ENCODE measurements at places on chromosomes 16 and 17.

GRCh38 chr17:17729620-17730249 lies 48.5 kb downstream of the RAI1 start:
- peak; percentile 76 for DNase-seq

- DNase-seq: peak; percentile 78
These were observed 7.6 kb downstream of the EPX start for GRCh38 chr17:58200024-58200633.

GRCh38 chr16:85718682-85719081 lies 29.9 kb upstream of the GINS2 start:
- peak; percentile 23 for DNase-seq

DNA sequence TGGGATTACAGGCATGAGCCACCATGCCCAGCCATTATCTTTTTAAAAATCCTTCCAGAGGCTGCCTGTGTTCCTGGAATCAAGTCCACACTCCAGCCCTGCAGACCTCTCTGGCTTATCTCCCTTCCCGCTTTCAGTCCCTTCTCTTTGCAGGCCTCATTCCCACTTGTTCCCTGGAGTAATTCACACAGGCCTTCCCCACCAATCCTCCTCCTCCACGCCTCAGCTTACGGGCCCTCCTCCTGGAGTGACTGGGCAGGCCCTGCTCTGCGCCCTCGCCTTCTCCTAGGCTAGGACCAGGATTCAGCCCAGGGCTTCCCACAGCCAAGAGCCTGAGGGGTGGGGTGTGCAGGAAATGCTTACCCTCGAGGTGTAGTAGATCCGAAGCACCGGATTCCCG lies 2.8 kb downstream of the CDIPT start:
- DNase-seq: no peak

Data from PC-3 (cell line).